Foreskin melanocyte (primary cell): ENCODE measurements at places on chromosomes 6 and 20.
A peak's percentile ranks its signal among the peaks of the same experiment; 100 is the strongest.

DNA sequence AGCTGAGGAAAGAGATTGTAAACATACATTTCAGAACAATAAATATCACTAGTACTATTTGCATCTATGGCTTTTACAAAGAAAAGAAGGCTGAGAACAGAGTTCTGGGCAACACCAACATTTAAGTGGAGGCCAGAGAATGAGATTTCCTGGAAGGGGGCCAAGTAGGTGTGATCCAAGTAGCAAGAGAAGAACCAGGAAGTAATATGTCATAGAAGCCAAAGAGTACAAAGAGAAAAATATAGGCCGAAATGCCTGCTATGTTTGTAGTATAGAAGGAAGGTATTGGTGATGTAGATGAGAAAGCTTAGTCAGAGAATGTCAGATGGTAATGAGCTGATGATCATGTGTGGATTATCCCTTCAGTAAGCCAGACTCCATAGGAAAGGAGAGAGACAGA lies 94.5 kb downstream of the PERP start:
- no peak for DNase-seq

GRCh38 chr6:56073315-56073714 lies 174.1 kb downstream of the COL21A1 start:
- no peak for DNase-seq

DNA sequence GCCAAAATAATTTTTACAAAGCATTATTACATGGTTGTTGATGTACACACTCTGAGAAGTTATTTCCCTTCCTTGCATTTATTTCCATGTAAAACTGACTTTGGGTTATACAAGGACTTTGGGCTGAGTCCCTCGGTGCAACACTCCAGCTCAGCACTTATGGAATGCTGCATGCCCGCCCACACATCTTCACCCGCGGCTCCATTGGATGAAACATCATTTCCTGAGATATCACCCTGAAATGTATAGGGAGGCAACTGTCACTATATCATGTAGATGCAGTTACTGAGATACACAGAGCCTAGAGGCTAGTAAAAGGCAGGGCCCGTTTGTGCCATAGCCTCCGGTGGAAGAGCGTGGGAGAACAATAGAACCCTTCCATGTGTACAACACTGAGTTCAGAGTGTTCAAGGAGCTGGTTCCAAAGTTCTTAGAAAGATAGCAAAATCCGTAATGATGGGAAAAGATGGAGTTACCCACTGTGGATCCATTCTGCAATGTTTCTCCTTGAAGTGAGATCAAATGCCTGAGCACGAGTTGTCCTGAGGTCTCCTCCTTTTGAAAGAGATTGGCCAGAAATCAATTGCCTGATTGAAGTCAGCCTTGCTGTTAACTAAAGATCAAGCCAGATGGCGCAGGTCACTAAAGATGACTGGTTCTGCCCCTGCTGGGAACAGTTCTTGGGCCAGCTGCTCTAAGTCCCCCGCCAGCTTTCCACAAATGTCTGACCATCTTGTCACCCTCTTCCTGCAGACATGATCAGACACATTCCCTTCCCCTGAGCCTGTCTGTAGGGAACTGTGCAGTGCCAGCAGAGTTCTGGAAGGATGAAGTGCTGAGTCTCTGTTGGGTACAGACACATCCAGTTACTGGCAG lies 100.9 kb upstream of the IYD start:
- DNase-seq: no peak

GRCh38 chr20:38114353-38114791 lies 50.7 kb downstream of the TGM2 start:
- DNase-seq: no peak

DNA sequence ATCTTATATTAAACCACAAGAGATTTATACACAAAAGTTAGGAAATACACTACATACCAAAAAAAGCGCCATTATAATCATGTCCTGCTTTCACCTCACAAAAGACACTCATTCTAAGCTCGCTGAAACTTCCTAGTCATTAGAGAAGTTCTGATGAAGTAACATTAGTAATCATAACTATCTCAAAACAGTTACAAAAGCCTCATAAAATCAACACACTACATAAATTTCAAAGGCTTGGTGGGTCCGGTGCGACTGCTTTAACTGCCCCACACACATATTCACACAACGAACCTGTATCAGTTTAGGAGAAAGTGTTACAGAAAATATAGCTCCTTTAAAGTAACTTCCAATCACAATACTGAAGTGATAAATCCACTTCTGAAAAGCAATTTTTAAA lies 1.9 kb downstream of the PHIP start:
- DNase-seq: no peak

GRCh38 chr20:33732166-33732970 lies 572 bp downstream of the ZNF341 start:
- DNase-seq: peak; percentile 30

- DNase-seq: no peak
Observed at GRCh38 chr6:912871-913835, 220.2 kb upstream of the EXOC2 start.

GRCh38 chr6:137227871-137228302 lies 8.7 kb upstream of the IFNGR1 start:
- DNase-seq: no peak

GRCh38 chr6:55131616-55132015 lies 42.7 kb upstream of the HCRTR2 start:
- DNase-seq: no peak

- no peak for DNase-seq
Observed at GRCh38 chr6:42451333-42452170, at the start of gene TRERF1. TSS of gene TRERF1 (minus strand) at chr6:42451926. CDS start at chr6:42269590, 182,336 bp downstream.

DNA sequence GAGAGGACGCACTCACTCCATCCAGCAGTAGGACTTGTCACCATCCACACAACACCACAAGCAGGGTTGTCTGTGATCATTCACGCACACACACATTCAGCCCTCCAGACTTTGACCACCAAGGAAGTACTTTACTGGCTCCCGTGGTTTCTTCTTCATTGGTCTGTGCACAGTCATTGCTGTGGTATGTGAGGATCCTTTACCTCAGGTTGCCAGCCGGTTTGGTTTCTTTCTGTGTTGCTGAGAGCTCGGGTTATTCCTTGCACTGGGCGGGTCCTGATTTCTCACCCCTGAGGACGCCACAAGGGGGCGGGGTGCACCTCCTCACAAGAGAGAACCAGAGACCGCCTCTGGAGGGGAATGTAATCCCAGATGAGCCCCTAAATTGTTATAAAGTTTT lies 11.2 kb downstream of the SLC35A1 start:
- DNase-seq: no peak

- DNase-seq: no peak
Observed at GRCh38 chr6:107870381-107870780, 46.3 kb upstream of the SCML4 start.

DNA sequence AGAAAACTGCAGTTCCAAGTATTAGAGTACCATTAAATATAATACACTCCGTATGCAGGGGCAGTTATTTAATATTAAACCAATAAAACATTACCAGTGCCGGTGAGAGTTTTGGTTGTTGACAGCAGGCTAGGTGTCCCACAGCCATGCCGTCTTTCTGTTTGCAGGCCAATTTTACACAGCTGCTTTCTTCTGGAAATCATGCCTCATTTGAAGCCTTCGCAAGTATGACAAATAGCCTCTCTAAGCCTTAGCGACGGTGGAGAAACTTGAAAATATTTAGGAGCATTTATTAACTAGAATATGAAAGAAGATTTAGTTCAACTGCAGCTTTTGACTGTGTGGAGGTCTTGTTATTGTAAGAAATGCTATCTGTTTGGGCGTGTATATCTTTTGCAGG lies 226.0 kb downstream of the BMP2 start:
- no peak for DNase-seq

DNA sequence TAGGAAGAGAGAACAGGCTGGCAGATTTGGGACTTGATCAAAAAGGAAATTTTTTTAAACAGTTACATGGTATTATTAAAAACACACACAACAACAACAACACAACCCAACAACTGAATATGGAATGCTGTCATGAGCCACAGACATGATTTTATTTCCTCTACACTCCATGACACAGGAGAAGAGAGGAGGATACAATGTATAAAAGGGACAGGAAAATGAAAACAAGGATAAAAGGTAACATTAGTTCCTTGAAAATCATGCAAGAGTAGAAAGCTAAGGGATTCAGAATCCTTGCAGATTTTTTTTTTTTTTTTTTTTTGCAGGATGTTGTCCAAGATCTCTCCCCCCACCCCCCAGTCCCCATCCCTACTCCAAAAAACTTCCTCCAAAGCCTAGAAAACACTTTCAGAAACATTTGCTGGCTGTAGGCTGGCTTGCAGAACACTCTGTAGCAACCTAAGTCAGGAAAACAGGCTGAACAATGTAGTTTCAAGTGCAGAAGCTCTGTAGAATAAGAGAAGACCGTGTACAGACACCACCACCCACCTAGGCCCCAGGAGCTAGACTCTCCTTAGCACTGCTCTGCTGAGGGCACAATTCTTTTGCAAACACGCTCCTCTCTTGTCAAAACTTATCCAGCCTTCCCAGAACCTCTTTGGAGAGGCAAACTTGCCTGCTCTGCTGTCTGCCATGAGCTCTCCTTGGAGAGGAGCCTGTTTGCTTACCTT lies 845 bp downstream of the ZMYND8 start:
- no peak for DNase-seq

DNA sequence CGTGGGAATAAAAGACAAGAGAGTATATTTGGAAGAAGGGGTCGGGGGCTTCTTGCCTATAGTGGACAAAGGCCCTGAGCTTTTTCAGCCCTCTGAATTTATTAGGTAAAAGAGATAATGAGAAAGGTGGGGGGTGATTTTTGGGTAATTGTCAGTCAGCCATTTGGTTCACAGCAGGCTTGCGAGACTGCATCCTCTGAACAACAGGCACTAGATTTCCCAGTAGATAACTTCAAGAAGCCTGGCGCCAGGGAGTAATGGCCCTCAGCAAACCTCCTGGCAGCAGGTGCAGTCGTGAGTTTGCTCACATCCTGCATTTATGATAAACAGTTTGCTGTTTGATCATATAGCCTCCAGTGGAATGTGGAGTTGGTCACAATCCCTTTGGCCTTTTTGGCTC lies 609.0 kb downstream of the DHX35 start:
- DNase-seq: no peak

GRCh38 chr6:43310624-43311023 lies 2.0 kb upstream of the CRIP3 start:
- no peak for DNase-seq

DNA sequence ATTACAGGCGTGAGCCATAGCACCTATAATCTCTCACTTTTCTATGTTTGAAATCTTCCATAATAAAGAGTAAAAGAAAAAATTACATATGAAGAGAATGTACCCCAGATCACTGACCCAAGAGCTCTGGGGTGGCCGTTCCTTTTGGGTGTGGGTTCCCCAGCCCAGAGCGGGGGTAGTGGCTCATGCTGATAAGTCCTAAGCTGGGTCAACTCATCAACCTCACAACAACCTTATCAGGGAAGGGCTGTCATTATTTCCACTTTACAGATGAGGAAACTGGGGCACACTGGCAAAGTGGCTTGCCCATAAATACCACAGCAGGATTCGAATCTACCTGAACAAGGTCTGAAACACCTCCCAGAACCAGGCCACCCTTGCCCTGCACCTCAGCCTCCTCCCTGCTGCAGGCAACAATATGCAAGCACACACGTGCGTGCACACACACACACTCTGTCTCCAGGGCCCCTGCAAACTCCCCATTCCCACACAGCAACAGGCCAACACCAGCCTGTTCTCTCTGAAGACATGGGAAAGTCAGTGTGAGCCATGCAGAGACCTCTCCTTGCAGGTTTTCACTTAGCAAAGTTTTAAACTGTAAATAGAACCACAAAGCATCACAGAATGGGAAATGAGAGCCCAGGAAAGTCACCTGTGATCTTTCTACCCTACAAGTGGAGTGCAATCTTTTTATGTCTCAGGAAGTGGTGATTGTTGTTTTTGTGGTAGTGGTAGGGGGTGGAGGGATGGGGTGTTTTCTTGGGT lies 27.7 kb downstream of the BFSP1 start:
- DNase-seq: no peak

DNA sequence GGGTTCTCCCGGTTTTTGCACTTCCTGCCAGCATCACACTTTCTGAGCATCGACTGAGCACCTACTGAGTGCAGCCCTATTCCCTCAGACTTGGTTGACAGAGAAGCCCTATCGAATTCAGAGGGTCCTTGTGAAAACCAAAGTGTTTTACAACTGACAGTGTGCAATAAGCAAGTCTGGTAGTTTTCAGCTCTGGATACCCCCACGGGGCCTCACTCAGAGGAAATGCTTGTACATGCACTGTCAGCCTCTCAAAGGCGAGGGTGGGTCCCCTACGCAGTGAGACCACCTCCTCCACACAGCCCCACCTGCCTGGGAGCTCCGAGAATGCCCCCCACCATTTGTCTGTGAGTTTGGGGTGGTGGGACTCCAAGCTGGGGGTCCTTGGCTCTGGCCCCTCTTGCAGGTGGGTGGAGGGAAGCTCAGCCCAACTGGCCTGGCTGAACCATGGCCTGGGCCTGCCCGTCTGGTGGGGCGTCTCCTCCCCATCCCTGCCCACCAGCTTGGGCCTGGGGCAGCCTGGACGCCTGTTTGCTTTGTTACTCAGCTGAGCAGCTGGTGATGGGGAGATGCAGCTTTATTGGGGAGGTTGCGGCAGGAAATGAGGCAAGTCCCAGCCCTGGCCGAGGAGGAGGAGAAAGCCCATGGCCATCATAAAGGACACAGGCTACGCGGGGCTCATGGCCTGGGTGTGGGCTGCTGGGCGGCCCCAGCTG lies 1.7 kb downstream of the SPDEF start:
- no peak for DNase-seq

DNA sequence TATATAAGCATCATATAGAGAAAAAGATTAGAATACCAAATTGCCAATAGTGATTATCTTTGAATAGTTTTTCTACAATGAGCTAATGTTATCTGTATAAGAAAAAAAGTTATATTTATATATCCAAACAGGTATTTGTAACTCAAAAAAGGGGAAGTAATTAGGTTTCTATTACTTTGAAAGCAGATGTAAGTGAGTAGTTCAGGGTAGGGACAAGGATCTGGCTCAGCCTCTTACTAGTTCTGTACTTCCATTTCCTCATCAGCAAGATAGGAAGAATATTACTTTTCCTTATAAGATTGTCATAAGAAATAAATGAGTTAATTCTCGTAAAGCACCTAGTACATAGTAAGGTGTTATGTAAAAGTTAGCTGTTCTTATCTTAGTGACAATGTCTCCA lies 32.2 kb downstream of the AHI1 start:
- DNase-seq: no peak

- peak; percentile 70 for DNase-seq
Observed at GRCh38 chr6:113997116-113997515, 26.2 kb upstream of the HDAC2 start.

- no peak for DNase-seq
Observed at GRCh38 chr6:23953976-23954375, 172.0 kb upstream of the NRSN1 start.

DNA sequence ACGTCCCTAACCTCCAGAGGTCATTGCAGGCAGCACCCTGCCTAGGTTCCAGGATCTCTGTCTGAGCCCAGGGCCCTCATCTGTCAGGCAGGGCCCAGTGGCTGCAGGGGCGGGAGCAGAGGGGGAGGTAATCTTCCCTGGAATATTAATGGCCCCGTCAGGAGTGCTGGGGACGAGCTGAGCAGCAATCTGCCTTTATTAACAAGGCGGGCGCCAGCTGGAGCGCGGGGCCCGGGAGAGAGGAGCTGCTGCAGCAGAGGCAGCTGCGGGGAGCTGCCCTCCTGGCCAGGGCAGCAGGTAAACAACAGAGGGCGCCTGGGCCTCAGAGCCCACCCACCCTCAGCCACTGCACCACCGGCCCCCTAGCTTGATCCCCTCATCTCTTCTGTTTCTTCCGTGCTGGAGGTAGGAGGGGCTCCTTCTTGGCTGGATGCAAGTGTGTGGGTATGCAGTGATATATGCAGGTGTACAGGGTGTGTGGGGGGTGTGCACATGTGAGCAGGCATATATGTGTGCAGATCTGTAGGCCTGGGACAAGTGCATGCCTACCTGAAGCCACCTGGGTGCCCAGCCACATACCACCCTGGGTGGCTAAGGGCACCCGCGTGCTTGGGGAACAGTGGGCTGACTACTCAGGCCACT lies 131.8 kb upstream of the MLN start:
- no peak for DNase-seq
